ENCODE measurements at places on chromosomes 13 and 19.

- DNase-seq, result peak; percentile 27
Measured at GRCh38 chr13:92838786-92839185, 387.8 kb upstream of the GPC6 start.

GRCh38 chr13:28494778-28495537, at the start of gene FLT1:
Gene FLT1, minus strand, starts transcription at chr13:28495128. Its CDS starts 285 bp downstream, at chr13:28494843.
- peak; percentile 39 for DNase-seq

GRCh38 chr13:98528663-98529064, 48.2 kb downstream of the STK24 start:
- no peak for DNase-seq

DNA sequence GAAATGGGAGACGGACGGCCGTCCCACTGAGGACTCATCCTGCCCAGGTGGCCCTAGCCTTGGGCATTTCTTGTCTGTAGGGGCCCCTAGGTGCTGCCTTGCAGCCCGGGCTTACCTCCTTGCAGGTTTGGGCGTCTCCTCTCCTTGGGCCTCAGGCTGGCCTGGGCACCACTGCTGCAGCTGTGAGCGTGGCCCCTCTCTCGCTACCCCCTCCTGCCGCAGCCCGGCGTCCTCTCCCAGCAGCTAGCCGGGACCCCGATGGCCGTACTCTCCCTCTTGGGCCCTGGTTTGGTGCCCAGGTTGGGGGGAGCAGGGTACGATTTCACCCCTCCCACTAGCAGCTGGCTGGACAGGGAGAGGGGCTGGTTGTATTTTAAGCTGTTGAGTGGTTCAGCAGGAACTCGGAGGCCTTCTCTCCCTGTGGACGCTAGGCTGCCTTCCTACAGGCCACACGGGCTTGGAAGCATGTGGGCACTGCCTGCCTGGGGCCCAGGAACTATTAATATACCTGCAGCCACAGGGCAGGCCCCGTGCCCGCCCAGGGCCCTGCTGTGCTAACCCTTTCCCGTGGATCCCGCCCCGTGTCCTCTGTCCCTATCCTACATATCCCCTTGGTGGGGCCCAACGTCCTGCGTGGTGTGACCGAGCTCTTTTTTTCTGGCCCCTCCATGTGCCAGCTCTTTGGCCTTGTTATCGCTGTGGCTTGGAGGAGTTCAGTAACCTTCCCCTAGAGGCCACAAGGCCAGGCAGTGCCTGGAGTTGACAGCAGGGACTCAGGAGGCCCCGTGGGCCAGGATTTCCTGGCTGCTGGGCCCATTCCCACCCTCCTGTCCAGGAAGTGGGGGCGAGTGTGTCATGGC, 11.7 kb downstream of the NDUFB7 start:
- no peak for DNase-seq

GRCh38 chr13:36418022-36418805, 14.1 kb upstream of the CCNA1 start:
- peak; percentile 60 for DNase-seq

- no peak for DNase-seq
Measured at GRCh38 chr13:46595136-46595884, 42.3 kb downstream of the LRCH1 start.

DNA sequence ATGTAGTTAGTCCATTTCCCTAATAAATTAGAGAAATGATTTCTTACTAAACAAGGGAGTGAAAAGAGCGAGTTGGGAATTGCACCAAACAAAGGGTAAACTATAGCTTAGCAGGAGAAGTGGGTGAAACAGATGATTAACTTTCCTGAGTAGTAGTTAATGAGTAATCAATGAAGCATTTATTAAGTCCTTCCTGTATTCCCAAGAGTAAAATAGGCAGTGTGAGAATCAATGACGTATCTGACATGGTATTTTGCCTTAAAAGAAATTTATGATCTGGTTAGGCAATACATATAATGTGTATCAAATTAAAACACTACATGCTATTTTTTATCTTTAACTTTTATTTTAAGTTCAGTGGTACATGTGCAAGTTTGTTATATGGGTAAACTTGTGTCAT, 142.8 kb downstream of the KLF5 start:
- no peak for DNase-seq

GRCh38 chr19:29530540-29531457, 5.0 kb downstream of the VSTM2B start:
- DNase-seq, result no peak

- DNase-seq, result no peak
Measured at GRCh38 chr13:28849441-28849840, 29.3 kb downstream of the MTUS2 start.

GRCh38 chr13:102401265-102401664, 583 bp downstream of the FGF14 start:
- DNase-seq, result peak; percentile 3

GRCh38 chr19:19214159-19214490, 2.4 kb downstream of the NCAN start:
- no peak for DNase-seq

- no peak for DNase-seq
Measured at GRCh38 chr13:95226932-95227695, 74.1 kb downstream of the ABCC4 start.

DNA sequence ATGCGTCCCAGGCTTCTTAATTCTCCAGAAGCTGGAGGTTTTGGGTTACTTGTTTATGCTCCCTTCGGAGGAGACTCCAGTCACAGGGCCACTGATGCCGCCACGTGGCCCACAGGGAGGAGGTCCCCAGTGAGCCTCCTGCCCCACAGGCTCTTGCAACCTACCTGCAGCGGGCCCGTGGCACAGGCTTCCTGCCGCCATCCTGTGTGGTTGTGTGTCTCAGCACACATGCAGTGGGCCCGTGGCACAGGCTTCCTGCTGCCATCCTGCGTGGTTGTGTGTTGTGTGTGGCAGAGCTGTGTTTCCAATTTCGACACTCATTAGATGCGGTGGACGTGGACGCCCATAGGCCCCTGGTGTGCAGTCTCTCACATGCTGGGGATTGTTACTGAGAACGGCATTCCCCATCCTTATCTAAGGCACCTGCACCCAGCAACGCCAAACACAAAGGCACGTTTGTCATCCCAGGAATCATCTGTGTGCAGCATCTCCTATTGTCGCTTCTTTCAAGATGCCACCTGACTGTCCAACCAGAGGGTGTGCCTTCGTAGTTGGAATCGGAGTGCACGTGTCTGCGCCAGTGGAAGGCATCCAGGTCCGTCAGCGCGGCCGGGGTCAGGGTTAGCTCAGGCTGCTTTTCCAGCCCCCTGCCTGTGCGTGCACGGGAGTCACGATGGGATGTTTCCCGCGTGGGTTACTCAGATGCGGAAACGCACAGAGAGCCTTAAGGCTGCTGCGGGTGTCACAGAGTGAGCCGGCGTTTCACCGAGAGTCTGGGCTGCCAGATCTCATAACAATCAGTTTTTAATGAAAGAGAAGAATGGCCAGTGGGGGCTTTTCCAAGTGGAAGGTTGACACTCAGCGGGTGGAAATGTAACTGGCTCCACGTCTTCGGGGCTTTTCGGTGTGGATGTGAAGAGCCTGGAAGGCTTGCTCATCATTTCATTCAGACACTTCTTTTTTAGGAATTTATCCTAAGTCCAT, 119.8 kb downstream of the ATP11A start:
- no peak for DNase-seq

DNA sequence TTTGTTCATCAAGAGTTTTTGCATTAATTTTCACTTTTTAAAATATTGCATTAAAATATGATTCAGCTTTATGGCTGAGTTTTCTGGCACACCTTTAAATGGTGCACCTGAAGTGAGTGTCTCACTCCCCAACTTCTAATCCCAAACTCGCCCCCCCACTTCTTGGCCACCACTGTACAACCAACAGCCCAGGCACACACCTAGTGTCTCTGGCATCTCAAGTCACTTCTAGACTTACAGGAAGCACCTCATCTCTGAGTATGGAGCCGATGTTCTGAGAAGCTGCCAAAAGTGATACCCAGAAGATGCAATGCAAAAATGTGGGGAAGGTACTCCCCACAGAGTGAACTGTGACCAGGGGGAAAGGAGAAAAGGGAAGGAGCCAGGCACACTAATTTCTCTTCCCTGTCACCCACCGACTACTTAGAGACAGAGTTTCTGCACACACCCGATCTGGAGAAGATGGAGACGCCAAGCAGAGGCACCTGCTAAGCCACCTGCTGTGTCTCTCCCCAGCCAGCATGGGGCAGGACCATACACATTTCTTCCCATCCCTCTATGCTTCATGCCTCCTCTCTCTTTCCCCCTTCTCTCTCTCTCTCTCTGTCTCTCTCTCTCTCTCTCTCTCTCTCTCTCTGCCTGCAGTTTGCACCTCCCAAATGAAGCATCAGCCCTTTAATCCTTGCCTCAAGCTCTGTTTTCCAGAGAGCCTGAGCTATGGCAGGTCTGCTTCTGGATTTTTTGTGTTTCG, 155.3 kb upstream of the ZNF507 start:
- DNase-seq, result no peak

GRCh38 chr19:43672061-43672679, 2.2 kb upstream of the PLAUR start:
- no peak for DNase-seq

DNA sequence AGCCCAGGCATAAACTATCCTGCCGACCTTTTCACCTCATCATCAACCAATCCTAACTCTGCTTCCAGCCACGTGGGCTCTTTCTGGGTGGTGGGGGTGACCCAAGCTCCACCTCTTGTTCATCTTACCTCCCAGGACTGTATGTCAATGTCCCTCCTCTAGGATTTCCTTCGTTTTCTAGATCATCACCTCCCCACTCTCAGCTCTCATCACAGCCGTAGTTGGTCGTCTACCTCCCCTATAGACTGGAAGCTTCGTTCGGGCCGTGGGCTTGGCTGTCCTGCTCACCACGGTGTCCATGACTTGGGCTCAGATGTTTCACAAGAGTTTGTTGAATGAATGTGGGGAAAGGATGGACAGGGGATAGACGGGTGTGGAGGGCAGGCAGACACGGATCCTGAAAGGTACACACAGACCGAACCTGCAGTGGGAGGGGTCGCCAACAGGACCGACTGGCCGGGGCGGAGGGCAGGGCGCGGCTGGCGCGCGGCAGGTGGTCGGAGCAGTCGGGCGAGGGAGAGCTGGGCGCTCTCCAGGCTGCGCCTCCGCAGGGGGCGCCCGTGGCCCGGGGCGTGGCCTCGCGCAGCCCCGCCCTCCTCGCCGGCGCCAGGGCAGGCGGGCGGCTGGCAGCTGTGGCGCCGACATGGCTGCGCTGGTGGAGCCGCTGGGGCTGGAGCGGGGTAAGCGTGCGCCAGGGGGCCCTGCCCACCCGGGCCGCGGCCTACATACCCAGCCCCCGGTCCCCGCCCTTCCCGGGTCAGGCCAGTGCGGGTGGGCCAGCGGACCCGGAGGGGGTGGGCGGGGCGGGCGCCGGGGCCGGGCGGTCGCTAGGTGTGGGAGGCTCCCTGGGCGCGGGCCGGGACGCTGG, at the start of gene LIN7B:
LIN7B (plus strand) TSS at position 609 of the 868 bp plus-strand sequence; CDS start at position 644, 35 bp downstream.
- peak; percentile 87 for DNase-seq

- DNase-seq, result no peak
Measured at GRCh38 chr13:98844021-98844420, 91.5 kb upstream of the SLC15A1 start.

DNA sequence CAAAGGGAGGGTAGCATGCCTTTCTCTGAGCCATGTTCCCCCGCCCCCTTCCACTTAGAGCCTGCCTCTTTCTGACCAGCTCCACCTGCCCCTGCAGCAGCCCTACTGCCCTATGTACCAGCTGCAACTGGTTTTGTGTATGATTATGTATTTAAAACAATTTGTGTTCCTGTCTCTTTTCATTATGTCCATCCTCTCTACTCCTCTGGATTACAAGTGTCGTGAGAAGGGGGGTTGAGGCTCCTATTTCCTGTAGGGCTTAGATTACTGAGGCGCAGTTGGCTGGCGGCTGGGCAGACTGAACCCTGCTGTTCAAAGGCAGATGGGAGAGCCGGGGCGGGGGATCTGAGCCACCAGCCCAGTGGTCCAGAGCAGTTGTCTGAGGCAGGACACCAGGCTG, 213.3 kb downstream of the KCNRG start:
- no peak for DNase-seq

- DNase-seq, result no peak
Measured at GRCh38 chr19:46494146-46494940, 1.3 kb downstream of the PNMA8B start.

- DNase-seq, result no peak
Measured at GRCh38 chr19:33509774-33510173, 11.8 kb downstream of the PEPD start.

DNA sequence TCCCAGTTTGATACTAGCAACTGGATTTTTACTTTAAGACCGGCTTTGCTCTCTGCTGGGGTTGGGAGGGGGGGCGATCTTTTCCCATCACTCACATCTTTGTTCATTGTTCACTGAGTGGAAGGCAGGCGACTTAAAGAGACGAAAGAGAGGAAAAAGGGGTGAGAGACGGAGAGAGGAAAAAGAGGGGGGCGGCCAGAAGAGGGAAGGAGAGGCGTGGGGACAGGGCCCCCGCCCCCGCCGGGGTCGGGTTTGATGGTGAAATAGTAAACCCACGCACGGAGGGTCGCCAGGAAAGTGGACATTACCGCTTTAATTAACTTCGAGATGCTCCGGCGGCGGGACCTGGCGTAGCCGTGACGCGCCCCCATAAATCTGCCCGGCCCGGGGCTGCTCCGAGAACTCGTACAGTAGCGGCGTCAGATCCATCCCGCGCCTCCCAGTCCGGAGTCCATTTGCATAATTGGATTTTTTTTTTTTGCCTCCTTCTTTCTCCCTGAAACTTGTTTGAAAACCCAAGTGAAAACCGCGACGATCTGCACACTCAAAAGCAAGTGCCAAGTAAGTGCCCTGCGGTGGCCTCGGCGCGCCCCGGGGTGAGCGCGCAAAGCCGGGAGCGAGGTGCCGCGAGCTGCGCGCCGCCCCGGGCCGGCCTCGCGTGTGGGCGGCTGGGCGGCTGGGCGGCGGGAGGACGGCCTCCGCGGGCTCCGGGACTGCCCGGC, 143.9 kb upstream of the ZNF536 start:
- peak; percentile 74 for DNase-seq

GRCh38 chr19:45158503-45159209, 2.1 kb downstream of the NKPD1 start:
- no peak for DNase-seq

DNA sequence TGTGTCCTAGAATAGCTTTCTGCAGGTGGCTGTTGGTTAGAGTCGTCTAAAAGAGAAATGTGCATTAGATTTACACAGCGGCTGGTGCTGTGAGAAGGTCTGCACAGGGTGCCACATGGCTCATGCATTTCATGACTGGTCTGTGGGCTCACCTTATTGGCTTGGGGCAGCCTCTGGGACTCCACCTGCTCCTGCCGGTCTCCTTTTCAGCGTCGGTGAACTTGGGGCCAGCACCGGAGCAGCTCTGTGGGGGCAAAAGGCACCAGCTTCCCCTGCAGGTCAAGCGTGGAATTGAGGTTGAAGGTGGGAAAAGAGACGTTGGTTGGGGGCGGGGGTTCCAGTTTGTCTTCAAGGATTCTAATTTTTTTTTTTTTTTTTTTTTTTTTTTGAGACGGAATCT, 3.1 kb upstream of the PNMA8C start:
- DNase-seq, result no peak

- DNase-seq, result no peak
Measured at GRCh38 chr13:97723655-97724054, 229.8 kb upstream of the IPO5 start.

DNA sequence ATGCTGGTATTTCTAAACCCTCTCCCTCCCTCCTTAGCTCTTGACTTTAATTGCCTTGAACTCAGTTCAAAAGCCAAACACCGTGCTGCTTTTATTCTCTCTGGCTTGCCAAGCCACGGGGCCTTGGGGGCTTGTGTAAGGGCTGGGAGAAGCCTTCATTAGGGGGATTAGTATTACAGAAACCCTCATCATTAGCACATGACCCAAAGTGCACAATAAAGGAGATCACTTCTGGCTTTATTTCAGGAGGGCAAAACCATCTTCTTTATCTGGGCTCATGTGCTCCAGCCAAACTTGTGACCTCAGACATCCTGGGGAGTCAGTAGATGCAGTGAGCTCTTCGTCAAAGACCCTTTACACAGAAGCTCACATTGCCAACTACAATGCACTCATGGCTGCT, at the start of gene DCT:
DCT (minus strand) TSS at position 67 of the 400 bp plus-strand sequence. CDS start 427 bp downstream, outside the sequence.
- no peak for DNase-seq

GRCh38 chr19:48342841-48343540, 17.6 kb downstream of the EMP3 start:
- DNase-seq, result peak; percentile 55

Measured in Daoy (cell line).